ENCODE measurements at places on chromosomes 11 and 22. TPM values are rescaled to one million over a fixed set of nuclear protein-coding genes. Genes with fewer than 3 reads are reported as not detected.

ASCL2 gene
- 0.17 TPM for polyA plus RNA-seq

INS gene
- polyA plus RNA-seq = not detected

CHORDC1 gene
- 42.9 TPM for polyA plus RNA-seq

UCP2 gene
- polyA plus RNA-seq = 1,526 TPM

SLC25A45 gene
- polyA plus RNA-seq = 11.1 TPM

APOA5 gene
- polyA plus RNA-seq = not detected

APLNR gene
- not detected for polyA plus RNA-seq

PKNOX2 gene
- polyA plus RNA-seq = not detected

EIF3D gene
- 192 TPM for polyA plus RNA-seq

MRE11 gene
- 12.8 TPM for polyA plus RNA-seq

CRYBB2 gene
- polyA plus RNA-seq = not detected

KCNQ1OT1 gene
- polyA plus RNA-seq = 0.01 TPM

FOLR2 gene
- not detected for polyA plus RNA-seq

OR51G1 gene
- not detected for polyA plus RNA-seq

RTN4RL2 gene
- not detected for polyA plus RNA-seq

VPREB3 gene
- polyA plus RNA-seq = 4.5 TPM

ANKK1 gene
- 0.34 TPM for polyA plus RNA-seq

OR52E8 gene
- polyA plus RNA-seq = not detected

BCO2 gene
- not detected for polyA plus RNA-seq

PGM2L1 gene
- 7.3 TPM for polyA plus RNA-seq

CD44 gene
- 497 TPM for polyA plus RNA-seq

OR10A2 gene
- not detected for polyA plus RNA-seq

TOLLIP gene
- 30.8 TPM for polyA plus RNA-seq

C11orf91 gene
- not detected for polyA plus RNA-seq

GDPD4 gene
- not detected for polyA plus RNA-seq

B4GAT1 gene
- 12.5 TPM for polyA plus RNA-seq

MFNG gene
- polyA plus RNA-seq = 340 TPM

MS4A8 gene
- not detected for polyA plus RNA-seq

GNG3 gene
- 0.21 TPM for polyA plus RNA-seq
